ENCODE measurements at places on chromosomes 7 and 10.

GRCh38 chr7:22640269-22640668 is 86.7 kb upstream of the IL6 start:
- no peak for DNase-seq

DNA sequence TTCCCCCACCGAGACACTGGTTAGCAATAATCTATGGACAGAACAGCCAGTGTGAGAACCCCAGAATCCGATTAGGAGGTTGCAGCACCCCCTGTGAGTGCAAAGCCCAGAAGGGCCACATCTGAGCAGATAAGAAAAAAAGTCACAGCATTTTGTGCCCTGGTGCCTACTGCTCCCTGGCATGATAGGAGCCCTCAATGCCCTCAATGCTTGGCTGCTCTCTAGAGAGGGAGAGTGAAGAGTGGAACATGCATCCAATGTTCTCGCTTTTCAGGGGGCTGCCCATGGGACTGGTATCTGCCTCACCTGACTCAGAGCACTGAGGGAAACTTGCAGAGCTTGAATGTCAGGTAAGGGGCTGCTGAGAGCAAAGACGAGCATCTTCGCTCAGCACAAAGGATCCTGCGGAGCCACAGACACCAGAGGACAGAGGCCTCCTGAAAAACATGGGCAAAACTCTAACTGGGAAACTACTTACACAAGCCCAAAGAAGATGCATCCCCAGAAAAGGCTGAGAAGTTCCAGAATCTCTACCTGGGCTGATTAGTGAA is 98.0 kb upstream of the FAM20C start:
- no peak for DNase-seq

- DNase-seq, result no peak
These were observed 5.7 kb upstream of the ITIH2 start for GRCh38 chr10:7697426-7697825.

DNA sequence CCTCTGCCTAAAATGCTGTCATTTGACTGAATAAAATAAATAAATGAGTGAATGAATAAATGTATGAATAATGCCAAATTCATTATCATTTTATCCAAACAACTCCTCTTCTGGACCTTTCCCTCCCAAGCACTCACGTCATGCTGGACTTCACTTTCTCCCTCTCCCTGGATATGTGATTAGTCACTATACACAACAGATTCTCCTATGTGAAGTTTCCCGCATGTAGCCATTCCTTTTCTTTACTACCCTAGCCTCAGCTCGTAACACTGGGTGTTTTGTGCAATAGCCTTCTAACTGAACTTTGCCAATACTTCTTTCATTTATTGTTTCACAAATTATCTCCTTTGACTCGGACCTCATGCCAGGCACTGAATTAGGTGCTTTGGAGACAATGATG is 87.6 kb upstream of the IL6 start:
- DNase-seq, result no peak

GRCh38 chr7:43469051-43469450 is 113.9 kb upstream of the STK17A start:
- no peak for DNase-seq

DNA sequence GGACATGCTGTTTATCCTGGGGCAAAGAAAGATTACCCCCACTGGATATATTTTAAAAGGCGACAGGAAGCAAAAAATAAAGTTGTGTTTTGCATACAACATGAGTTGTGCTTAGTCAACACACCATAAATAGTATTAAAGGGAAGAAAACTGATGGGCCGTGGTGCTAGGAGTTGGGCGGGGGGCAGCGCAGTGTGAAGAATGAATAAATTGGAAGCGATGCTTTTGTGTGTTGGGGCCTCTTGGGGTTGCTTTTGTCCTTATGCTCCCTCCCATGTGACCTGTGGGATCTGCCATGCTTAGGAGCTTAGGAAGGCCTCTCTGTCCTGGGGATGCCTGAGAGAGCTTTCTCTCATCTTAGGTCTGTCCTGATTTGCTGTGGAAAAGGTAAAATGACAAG is 35.0 kb upstream of the AGR3 start:
- DNase-seq, result no peak

- peak; percentile 34 for DNase-seq
These were observed 168.8 kb upstream of the CDCA7L start for GRCh38 chr7:22114440-22114981.

DNA sequence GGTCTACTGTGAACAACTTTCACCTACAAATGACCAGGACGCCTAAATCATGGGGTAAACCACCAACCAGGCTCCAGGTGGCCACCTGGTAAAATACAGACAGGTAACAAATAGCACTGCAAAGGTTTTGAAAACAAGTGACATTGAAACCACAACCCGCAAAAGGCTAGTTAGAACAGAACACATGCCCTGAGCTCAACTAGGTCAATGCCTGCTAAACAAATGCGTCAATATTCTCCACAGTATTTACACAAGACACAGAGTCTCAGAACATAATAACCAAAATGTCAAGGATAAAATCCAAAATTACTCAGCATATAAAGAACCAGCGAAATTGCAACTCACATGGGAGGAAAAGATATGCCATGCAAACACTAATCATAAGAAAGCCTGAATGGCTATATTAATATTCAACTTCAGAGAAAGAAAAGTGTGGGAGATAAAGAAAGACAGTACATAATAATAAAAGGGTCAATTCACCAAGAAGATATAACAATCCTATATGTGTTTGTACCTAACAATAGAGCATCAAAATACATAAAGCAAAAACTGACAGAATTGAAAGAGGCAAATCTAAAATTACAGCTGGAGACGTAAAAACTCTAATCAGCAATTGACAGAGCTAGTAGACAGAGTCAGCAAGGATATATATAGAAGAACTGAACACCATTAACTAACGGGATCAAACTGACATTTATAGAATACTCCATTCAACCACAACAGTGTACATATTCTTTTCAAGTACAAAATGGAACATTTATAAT is 47.6 kb downstream of the SMURF1 start:
- no peak for DNase-seq

- DNase-seq, result no peak
These were observed 11.7 kb upstream of the GPAM start for GRCh38 chr10:112195224-112195623.

DNA sequence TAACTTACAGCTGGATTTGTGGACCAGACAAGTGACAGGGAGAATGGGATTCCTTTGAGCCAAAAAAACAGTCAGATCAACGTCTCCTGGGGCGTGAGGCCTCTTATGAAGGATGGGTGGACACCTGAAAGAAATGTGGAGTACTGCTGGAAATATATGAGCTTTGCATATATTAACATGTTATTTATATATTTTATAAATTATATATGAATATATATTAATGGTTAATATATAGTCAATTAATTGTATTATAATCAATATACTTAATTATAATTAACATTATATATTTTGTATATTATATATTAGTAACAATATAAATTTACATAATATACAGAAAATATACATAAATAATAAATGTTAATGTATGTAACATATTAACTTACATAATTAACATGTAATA is 57.5 kb downstream of the CACNB2 start:
- DNase-seq, result no peak

GRCh38 chr10:113469796-113470195 is 83.1 kb upstream of the HABP2 start:
- no peak for DNase-seq

DNA sequence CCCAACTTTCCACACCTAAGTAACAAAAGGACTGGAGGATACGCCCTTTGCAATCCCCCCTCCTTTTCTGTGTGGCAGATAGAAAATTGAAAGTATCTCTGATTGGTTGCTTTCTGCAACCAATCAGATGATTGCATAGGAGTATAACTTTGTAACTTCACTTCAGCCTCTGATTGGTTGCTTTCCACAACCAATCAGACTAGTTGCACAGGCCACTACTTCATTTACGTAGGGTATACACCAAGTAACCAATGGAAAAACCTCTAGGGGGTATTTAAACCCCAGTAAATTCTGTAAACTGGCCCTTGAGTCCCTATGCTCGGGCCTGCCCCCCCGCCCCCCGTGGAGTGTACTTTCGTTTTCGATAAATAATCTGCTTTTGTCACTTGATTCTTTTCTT is 1080.4 kb downstream of the CNTNAP2 start:
- DNase-seq, result no peak

DNA sequence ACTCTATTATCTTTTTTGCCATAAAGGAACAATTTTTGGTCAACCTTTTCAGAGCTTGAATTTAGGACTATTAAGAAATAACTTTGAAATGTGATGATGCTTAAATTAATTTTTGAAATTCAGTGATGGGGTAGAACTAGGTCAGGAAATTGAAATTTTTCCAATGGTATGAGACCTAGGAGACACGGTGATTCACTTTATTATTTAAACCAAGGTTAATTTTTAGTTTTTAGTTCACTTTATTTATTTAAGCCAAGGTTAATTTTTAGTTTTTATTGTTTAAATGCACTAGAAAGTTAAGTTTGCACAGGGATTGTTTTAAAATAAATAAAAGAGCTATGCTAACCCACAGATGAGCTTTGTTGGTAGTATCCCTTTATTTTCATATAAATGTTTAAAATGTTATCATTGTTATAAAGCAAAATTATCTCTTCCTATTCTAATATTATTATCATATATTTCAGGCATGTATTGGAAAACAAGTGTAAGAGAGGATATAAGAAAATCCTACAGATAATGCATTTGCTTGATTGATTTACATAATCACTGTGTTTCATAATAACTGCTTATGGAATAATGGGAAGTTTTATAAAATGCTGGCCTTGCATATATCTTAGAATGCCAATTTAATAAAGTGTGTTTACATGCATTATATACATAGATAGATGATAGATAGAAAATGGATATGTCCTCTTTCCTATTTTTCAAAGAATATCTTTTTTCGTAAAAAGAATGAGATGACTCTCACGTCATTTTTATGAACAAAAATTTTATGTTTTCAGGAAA is 163.6 kb downstream of the HGF start:
- no peak for DNase-seq

- DNase-seq, result no peak
These were observed 91.5 kb downstream of the FAM53B start for GRCh38 chr10:124652701-124653100.

GRCh38 chr7:143046426-143046851 is 5.7 kb upstream of the OR6V1 start:
- DNase-seq, result no peak

DNA sequence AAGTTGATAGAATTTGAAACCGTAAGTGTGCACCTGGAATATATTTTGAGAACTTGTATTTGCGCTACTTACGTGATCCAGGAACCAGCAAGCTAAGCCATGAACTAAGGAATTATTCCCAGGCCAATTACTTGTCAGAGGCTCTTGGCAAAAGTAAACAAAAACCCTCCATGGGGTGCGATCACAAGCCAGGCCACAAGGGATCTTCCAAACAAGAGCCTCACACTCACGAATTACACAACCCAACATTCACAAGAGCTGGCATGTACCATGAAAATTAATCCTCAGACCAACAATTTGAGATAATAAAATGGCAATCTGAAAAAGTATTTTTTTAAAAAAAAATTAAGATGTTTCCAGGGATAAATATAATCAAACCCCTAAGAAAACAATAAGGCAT is 467.0 kb upstream of the AKR1E2 start:
- DNase-seq, result no peak

DNA sequence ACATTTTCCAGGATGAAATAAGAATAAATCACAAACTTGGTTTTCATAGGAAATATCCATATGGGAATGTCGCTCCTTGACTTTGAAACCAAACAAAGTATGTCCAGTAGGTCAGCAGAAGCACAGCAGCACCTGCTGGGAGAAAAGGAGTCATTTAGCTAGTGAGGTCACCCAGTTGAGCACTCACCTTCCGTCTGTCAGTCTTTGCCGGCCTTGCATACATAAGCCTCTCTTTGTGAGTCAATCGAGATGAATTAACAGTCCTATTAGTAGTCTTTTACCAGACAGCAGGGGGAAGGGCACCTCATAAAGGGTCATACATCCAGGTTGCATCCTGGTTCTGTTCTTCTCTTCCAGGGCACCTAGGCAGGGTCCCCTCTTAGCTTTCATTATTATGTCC is 232.5 kb upstream of the FZD1 start:
- DNase-seq, result no peak

DNA sequence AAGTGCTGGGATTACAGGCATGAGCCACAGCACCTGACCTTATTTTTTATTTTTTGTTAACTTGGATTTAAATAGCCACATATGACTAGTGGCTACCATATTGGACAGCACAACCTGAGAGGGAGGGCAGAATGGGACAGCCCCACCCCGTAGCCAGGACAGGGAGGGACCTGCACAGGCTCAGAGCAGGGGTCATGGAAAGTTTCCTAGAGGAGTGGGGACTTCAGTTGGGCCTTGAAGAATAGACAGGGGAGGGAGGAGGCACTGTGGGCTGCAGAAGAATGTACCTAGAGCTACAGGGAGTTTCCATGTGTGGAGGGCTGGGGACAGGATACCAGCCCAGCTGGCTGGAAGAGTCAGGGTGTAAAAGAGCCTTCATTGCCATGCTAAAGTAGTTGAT is 8.8 kb downstream of the TRIM8 start:
- no peak for DNase-seq

- no peak for DNase-seq
These were observed 22.9 kb upstream of the DUSP5 start for GRCh38 chr10:110474826-110475225.

- DNase-seq, result no peak
These were observed 152.5 kb downstream of the SLC25A13 start for GRCh38 chr7:96169439-96169838.

- peak; percentile 18 for DNase-seq
These were observed 97.8 kb downstream of the CHST15 start for GRCh38 chr10:123995461-123996131.

DNA sequence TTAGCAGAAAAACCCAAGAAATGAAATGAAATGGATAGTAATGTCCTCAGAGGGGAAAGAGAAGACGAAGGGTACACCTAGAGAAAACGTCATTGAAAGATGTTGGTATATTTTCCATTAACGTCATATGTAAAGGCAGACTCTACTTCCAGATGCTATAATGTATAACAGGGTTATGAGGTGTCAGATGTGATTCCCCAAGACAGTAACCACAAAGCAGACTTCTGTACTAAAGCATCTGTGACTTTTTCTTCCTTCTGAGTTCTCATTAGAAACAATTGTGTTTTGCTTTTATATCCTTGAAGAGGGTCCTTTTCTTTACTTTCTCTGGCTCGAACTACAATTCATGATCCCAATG is 37.4 kb downstream of the LRRC72 start:
- DNase-seq, result no peak

DNA sequence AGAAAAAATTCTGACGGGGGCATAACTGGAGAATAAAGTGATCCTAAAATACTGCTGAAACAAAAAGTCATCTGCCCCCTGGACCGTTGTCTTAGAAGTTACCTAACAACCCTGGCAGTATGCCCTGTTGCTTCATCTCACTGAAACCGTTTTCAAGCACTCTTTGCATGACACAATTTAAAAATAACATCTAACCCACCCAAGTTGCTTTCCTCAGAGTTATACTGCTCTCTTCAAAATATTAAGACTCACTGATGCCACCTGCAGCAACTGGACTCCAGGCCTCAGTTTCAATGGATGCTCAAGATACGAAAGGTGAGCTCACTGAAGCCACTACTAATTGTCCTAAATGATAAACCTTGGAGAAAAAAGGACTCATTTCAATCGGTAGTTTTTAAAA is 57.4 kb downstream of the CDK6 start:
- DNase-seq, result no peak

- no peak for DNase-seq
These were observed 106.5 kb upstream of the SEMA3C start for GRCh38 chr7:81025360-81025759.

GRCh38 chr7:92133737-92134270 is 473 bp downstream of the CYP51A1 start:
- DNase-seq, result peak; percentile 83

All from NCI-H1092 (cell line).